B cell (primary cell): ENCODE measurements at places on chromosomes 13 and 19.

DNA sequence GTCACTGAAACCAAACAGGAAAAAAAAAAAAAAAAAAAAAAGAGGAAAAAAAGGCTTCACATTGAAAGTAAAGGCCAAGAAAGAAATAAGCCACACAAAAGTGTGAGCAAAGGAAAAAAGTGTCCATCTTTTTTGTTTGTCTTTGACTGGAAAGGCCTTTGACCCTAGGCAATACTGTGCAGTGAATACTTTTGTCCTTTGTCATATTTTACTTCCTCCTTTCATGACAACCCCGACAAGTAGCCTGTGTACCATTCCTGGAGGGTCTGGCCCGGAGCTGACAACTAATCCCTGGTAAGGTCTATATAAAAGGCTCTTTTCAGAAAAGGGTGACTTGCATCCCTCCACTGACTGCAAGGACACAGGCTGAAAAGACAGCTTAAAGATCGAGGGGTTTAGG, 12.9 kb upstream of the MICU2 start:
- DNase-seq = no peak

- DNase-seq = no peak
Measured at GRCh38 chr13:65264066-65264465, 1966.1 kb downstream of the PCDH9 start.

DNA sequence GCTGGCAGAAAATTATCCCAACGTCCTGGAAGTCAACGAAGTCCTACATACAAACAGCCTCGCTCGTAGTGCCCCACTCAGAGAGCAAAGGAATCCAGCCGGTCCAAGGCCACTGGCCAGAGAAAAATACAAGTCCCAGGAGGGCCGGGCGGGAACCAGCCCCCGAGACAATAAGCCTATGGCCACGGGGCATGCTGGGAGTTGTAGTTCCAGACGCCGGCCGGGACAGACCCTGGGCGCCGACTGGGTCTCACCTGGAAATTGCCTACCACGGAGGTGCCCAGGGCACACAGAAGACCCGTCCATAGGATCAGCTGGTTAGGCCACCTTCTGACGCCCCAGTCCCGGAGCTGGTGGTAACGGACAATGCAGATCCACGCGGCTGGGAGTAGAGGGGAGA, 5.4 kb downstream of the TMEM150B start:
- no peak for DNase-seq

GRCh38 chr19:50723069-50723468, at the start of gene CLEC11A:
TSS of gene CLEC11A (plus strand) at chr19:50723364. CDS start at chr19:50723526, 162 bp downstream.
- no peak for DNase-seq

DNA sequence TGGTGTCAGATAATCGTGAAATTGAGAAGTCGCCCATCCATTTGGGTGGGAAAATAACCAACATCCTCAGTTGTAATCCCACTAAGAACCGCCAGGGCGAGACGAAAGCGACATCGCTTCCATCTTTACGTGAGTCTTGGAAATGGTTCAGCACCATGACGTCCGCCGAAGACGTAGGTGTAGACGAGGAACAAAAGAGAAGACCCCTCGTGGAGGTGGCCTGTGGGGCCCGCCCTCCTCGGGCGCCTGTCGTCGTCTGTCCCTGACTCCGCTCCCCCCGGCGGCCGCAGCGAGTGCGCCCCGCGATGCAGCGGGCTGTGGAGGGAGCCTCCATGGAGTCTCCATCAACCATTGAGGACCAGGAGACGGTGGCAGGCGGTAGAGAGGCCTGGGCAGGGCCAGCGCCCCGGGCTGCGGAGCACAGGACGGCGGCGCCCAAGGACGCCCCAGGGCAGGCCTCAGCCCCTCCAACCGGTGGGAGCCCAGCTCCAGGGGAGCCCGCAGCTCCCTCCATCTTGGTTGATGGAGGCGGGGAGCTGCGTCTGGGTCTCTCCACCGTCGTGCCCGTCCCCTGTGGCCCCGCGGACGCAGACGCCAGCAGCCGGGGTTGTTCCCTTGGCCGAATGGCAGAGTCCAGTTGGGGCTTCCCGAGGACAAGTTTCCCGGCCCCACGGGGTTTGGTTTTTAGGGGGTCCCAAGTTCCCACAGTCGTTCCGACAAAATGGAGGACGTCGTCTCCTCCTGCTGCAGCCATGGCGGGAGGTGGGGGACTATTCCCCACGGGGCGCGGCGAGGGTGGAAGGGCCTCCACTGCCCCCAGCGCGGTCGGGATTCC, 990 bp upstream of the ZMYM2 start:
- DNase-seq = peak; percentile 91
